Thoracic aorta (tissue), 2 donors: ENCODE measurements at places on chromosomes 13 and 19. TPM values are rescaled to one million over a fixed set of nuclear protein-coding genes. Genes with fewer than 3 reads are reported as not detected.

DNA sequence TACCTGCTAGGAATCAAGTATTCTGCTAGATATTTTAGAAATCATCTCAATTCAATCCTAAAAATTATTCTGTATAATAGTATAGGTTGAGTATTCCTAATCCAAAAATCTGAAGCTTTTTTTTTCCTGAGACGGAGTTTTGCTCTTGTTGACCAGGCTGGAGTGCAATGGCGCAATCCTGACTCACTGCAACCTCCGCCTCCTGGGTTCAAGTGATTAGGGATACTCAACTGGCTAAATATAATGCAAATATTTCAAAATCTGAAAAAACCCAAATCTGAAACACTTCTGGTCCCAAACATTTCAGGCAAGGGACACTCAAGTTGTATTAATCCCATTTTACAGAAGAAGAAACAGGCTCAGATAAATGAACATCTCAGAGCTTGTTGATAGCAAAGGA lies 17.2 kb upstream of the USPL1 start:
- no peak overlapping the region for H3K27ac ChIP-seq
- no peak overlapping the region for H3K4me3 ChIP-seq
- no peaks in the 10 kb centered on the region for H3K4me1 ChIP-seq

DNA sequence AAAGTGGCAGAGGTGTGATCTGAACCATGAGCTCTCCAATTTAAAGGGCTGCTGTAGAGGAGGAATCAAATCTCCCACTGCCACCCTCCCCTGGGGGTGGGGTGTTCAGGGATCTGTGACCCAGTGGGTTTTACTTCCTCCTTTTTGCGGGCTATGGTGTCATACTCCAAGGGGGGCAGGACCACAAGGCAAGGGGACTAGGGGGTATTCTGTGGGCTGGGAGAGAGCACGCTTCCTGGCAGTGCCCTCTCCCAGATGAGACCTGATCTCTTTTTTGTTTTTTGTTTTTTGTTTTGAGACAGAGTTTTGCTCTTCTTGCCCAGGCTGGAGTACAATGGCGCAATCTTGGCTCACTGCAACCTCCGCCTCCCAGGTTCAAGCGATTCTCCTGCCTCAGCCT lies 10.3 kb downstream of the PLD3 start:
- H3K27ac ChIP-seq: no peak overlapping the region
- H3K27me3 ChIP-seq: no peaks in the 10 kb centered on the region
- no peaks in the 10 kb centered on the region for H3K4me1 ChIP-seq
- DNase-seq: no peak
- peaks cover 3% of the 10 kb centered on the region for H3K36me3 ChIP-seq

GRCh38 chr13:105997581-105998550 lies 537.6 kb downstream of the EFNB2 start:
- no peak for DNase-seq
- H3K4me3 ChIP-seq: no peak overlapping the region
- H3K36me3 ChIP-seq: no peaks in the 10 kb centered on the region
- no peaks in the 10 kb centered on the region for H3K27me3 ChIP-seq

GRCh38 chr13:107743983-107744382 lies 471.4 kb downstream of the LIG4 start:
- H3K27ac ChIP-seq: no peak overlapping the region
- no peaks in the 10 kb centered on the region for H3K27me3 ChIP-seq
- no peaks in the 10 kb centered on the region for H3K36me3 ChIP-seq
- DNase-seq: no peak
- H3K4me1 ChIP-seq: no peaks in the 10 kb centered on the region

DNA sequence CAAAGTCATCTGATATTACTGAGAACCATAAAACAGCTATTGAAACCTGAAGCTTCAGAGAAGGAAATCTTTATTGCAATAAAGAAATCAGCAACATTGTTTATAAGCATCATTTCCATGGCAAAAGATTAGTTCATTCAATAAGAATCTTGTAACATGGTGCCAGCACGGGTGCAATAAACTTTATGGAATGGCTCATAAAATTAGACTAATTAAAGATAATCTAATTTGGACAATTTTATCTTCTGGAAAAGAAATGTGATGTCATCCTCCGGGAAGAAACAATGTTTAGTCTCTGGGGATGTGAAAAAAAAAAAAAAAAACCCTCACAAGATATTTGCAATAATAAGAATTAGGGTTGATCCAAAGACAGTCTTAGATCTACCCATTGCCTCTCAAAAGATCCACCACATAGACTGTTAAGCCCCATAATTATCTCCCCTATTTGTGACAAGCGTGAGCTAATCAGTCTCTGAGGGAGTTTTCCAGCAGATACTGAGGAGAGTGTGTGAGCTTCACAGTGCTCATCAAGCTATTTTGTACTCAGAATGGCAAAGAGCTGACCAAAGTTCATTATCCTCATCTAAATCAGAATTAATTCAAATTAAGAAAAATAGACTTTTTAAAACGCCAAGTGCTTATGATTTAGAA lies 297.0 kb upstream of the EDNRB start:
- no peak overlapping the region for H3K4me3 ChIP-seq
- H3K4me1 ChIP-seq: no peaks in the 10 kb centered on the region
- H3K27me3 ChIP-seq: no peaks in the 10 kb centered on the region
- H3K27ac ChIP-seq: no peak overlapping the region

DNA sequence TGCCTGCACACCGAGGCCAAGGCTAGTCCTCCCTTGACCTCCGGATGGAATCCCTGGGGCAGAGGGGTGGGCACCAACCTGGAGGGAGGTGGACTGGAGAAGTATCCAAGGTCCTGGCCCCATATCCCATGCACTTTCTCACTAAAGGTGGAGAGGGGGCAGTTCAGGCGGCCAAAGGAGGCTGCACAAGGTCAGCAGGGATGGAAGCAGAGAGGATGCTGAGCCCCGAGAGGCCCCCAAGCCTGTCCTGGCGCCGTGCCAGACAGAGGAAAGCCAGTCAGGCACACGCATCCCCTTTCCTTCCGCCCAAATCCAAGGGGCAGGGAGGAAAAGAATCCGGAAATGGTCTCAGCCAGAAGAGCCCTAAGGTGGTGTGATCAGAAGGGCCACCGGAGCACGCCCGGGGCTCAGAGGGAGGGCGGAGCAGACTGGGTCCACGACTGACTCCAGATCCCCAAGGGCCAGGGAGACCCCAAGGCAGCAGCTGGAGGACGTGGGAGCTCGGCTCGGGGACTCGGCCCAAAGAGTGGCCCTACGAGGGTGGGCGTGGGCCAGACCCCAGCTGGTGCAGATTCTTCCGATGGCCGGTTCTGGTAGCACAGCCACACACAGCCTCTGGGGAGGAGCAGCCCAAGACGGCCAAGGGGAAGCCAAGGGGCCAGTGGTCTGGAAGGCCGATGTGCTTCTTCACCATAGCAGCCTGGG lies 60.0 kb downstream of the MLLT1 start:
- H3K36me3 ChIP-seq: peaks cover 28% of the 10 kb centered on the region
- no peak overlapping the region for H3K4me3 ChIP-seq
- no peaks in the 10 kb centered on the region for H3K4me1 ChIP-seq
- no peak for DNase-seq

- H3K36me3 ChIP-seq: no peaks in the 10 kb centered on the region
- H3K4me1 ChIP-seq: no peaks in the 10 kb centered on the region
- no peak overlapping the region for H3K4me3 ChIP-seq
- H3K27me3 ChIP-seq: no peaks in the 10 kb centered on the region
- H3K27ac ChIP-seq: no peak overlapping the region
- no peak for DNase-seq
Observed at GRCh38 chr19:392375-392970, 16.5 kb downstream of the C2CD4C start.

DNA sequence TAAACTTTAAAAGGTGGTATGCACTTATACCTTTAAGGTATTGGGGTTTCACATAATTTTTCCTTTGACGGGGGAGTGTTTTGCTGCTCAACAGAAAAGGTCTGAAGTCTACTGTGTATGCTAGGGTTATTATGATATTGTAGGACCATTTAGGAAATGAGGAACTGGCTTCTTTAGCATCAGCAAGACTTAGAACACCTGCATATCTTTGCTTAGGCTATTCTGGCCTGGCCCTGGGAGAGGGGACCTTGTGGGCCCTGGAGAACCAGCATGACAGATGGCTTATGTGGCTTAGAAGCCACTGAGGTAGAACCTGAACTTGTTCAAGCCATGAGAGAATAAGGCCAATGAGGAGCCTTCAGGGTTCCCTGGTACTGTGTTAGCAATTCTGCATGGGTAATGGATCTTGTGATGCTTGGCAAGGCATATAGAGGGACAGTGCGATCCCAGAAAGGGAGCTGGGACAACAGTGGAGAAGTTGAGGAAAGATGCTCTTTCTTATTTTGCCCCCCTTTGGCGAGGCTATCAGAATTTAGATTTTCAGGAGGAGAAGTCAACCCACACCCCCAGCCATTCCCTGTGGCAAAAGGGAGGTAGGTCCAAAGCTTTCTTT lies 4.3 kb downstream of the RGCC start:
- no peak overlapping the region for H3K4me3 ChIP-seq
- H3K36me3 ChIP-seq: no peaks in the 10 kb centered on the region
- no peak overlapping the region for H3K27ac ChIP-seq
- peaks cover 20% of the 10 kb centered on the region for H3K4me1 ChIP-seq
- no peak for DNase-seq

GRCh38 chr13:84662491-84662890 lies 780.2 kb upstream of the SLITRK1 start:
- H3K27ac ChIP-seq: no peak overlapping the region
- H3K4me3 ChIP-seq: no peak overlapping the region
- no peaks in the 10 kb centered on the region for H3K36me3 ChIP-seq

GRCh38 chr13:64845110-64845509 lies 2385.0 kb downstream of the PCDH9 start:
- no peaks in the 10 kb centered on the region for H3K4me1 ChIP-seq
- no peak overlapping the region for H3K4me3 ChIP-seq
- no peaks in the 10 kb centered on the region for H3K27me3 ChIP-seq
- no peak for DNase-seq

GRCh38 chr19:43765109-43765876 lies 10.5 kb upstream of the SMG9 start:
- DNase-seq: peak; percentile 44
- H3K27ac ChIP-seq: peak overlapping the region; percentile 9
- no peaks in the 10 kb centered on the region for H3K36me3 ChIP-seq
- H3K4me3 ChIP-seq: no peak overlapping the region

GRCh38 chr19:29704562-29705558 lies 10.2 kb downstream of the C19orf12 start:
- no peaks in the 10 kb centered on the region for H3K27me3 ChIP-seq
- H3K36me3 ChIP-seq: peaks cover 9% of the 10 kb centered on the region
- DNase-seq: no peak

GRCh38 chr13:101709952-101710351 lies 257.5 kb downstream of the ITGBL1 start:
- no peaks in the 10 kb centered on the region for H3K4me1 ChIP-seq
- no peaks in the 10 kb centered on the region for H3K27me3 ChIP-seq

- H3K4me1 ChIP-seq: peaks cover 3% of the 10 kb centered on the region
- DNase-seq: no peak
- H3K4me3 ChIP-seq: peak overlapping the region; percentile 26
- no peaks in the 10 kb centered on the region for H3K36me3 ChIP-seq
Observed at GRCh38 chr13:101382086-101382485, 34.2 kb downstream of the NALCN start.

Gene ZNF43
- total RNA-seq: 20.7 TPM

Gene SSC5D
- total RNA-seq: 4.3 TPM

Gene TNFSF9
- 1.8 TPM for total RNA-seq

Gene ATP4B
- not detected for total RNA-seq

Gene TPTE2
- not detected for total RNA-seq

Gene ZNF701
- total RNA-seq: 16.0 TPM

Gene PRSS57
- total RNA-seq: not detected

Gene EMP3
- 95.7 TPM for total RNA-seq

Gene ZNF730
- not detected for total RNA-seq

Gene PLIN5
- 4.0 TPM for total RNA-seq
